ENCODE measurements at places on chromosomes 11 and 22.
A peak's percentile ranks its signal among the peaks of the same experiment; 100 is the strongest.

DNA sequence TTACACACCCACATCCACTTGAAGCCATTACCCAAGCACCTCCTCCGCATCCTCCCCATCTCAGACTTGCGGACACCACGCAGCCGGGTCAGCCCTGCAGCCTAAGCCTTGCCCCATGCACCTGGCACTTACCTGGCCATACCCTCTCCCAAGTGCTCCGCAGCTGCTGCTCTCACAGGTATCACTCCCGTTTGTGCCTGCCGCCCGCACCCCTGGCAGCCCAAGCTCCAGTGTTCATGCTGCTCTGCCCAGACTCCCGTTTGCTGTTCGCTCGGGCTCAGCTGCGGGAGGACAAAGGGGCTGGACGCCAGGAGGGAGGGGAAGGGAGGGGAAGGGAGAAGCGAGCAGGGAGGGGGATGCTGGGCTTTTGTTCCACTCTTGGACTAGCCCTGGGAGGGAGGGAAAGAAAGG is at the start of gene KLHL35:
KLHL35 (minus strand) TSS at position 293 of the 411 bp plus-strand sequence. CDS start 2,574 bp downstream, outside the sequence.
- no peak for DNase-seq

DNA sequence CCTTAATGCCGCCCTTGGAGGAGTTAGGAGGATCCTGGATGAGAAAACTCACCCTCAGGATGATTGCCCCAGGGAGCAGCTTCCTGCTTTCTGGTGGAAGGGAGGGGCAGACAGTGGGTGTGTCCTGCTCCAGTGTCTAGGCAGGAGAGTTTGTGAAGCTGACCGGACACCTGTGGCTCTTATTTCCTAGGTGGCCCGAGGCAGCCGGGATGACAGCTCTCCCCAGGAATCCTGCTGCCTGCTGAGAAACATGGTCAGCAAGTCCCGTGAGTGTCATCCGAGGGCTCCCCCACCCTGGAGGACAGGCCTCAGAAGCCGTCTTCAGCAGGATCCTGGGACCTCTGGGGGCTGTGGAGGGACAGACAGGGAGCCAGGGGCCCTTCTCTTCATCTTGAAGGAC is 50.4 kb downstream of the ST3GAL4 start:
- no peak for DNase-seq

DNA sequence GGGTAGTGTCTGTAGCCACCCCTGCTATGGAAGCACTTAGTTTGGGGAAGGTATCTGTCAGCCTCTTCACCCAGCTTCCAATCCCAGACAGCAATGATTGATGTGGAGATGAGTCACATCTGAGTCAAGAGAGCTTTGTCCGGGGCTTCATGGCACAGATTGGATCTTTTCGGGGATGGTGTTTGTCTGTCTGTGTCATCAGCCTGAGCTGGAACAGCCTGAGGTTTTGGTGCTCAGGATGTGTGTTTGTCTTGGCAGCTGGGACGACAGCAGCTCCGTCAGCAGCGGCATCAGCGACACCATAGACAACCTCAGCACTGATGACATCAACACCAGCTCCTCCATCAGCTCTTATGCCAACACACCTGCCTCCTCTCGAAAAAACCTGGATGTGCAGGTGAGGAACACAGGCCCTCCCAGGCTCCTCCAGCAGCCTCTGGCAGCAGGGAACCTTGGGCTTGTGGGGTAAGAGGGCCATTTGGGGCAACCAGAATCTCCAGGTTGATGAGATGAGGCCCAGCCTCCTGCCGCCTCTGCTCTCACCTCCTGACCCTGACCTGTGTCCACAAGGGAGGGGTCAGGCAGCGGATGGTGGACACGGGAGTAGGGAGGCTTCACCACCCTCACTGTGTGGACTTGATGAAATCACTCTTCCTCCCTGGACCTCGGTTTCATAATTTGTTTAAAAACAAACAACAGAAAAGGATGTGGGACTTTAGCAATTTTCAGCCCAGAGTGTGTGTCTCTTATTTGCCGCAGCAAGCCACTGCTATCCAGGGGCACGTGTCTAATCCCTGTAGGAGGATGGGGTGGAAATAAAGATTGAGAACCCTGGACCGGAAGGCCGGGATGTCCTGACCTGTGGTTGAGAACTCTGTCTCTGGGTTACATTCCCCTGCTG is 124.3 kb downstream of the DBX1 start:
- peak; percentile 65 for DNase-seq

DNA sequence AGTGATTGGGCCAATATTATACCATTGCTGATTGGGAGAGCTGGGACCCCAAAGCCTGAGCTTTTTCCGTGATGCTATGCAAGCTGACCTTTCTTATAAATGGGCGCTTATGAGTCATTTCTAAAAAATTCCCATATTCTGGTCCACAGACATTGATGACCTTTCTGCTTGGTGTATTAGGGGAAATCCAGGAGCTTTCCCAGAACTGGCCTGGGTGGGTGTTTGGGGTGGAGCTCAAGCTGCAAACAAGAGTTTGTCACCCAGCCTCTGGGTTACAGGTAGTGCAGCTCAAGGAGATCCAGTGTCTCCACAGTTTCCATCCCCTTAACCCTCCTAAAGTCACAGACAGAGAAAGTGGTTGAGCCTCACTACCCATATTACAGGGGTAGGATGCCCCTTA is 67.7 kb downstream of the CCDC81 start:
- DNase-seq = no peak

- DNase-seq = no peak
Measured at GRCh38 chr11:64659417-64660144, 63.4 kb downstream of the NRXN2 start.

- DNase-seq = no peak
Measured at GRCh38 chr11:79077702-79078330, 363.0 kb downstream of the TENM4 start.

DNA sequence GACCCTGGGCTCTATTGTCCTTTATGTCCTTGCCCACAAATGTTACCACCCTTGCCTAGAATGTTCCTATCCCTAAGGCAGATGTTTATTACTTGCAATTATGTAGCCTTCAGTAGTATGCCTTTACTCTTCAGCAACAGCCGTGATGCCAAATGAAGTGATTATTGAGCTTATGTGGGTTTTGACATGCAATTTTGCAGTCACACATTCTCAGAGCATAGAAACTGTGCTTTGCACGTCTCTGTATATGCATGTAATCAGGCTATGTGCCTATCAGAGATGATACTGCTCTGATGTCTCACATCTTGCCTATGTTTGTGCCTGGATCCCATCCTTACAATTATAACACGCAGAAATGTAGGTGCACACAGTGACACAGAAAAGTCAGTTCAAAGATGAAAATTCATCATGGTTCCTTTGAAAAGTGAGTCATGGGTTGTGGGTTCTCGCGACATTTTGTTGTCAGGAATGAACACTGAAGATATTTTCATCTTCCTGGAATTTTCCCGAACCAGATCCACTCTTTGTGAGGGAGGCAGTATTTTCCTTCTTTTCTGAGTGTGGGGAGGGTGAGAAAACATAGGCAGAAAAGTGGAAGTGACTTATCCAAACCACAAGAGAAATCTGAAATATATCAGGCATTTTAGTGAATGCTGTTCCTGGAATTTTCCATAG is 81.1 kb downstream of the BMAL1 start:
- DNase-seq = no peak

DNA sequence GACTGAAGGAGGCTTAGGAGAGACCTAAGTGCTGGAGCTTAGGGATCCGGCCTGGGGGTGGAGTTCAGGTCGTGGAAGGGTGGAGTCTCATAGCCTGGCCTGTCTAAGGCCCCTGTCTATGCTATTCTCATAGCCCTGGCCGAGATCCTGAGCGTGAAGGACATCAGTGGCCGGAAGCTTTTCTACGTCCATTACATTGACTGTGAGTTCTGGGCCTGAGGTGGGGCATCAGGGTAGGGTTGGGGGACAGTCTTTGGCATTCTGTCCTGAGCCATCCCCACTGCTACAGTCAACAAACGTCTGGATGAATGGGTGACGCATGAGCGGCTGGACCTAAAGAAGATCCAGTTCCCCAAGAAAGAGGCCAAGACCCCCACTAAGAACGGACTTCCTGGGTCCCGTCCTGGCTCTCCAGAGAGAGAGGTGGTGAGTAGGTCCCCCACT is 603 bp downstream of the KAT5 start:
- DNase-seq = no peak

DNA sequence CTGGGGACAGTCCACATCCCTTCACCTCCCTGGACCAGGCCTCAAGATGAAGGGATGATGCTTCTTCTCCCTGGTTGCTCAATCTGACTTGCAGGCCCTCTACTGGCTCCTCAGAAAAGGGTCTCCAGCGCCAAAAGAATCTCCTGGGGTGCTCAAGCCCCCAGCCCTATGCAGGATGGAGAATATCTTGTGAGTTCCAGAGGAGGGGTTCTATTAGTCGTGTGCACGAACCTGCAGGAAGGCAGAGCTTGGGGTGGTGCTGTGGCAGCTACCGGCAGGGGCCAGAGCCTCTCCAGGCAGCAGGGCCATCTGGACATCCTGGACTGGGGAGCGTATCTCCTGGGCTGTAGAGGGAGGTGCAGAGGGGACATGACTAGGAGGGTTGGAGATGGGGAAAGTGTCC is 1339.5 kb downstream of the BRD1 start:
- no peak for DNase-seq

DNA sequence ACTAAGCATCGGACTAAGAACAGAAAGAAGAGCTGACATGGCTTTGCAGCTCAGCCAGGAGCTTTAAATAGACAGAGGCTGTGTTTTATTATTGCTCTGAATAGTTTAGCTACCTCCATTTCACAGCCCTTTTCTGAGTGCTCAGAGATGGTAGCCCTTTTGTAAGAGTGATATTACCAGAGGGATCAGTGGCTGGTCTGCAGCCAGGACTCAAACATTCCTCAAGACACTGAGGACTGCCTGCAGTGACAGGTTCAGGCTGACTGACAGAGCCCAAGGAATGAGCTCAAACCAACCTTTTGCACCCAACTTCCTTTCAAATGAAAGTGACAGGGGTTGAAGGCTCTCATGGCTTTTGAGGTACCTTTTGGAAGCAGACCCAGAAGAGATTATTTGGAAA is 189.0 kb downstream of the DDX10 start:
- DNase-seq = no peak

DNA sequence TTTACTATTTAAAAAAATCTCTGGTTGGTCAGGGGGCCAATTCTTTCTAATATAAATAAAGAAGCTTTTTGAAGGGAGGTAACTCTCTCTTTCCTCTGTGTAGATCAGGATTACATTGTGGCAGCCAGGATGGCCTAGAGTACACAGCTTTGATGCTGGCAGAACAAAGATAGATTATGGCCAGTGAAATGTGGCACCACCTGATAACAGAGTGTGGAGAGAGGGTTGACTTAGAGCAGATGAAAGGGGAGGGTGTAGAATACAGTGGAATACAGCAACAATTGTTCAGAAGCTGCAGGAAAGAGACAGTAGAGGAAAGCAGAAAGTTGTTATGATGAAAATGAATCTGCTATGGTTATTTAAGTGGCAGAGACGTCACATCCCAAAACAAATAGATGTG is 99.0 kb downstream of the FAR1 start:
- no peak for DNase-seq

DNA sequence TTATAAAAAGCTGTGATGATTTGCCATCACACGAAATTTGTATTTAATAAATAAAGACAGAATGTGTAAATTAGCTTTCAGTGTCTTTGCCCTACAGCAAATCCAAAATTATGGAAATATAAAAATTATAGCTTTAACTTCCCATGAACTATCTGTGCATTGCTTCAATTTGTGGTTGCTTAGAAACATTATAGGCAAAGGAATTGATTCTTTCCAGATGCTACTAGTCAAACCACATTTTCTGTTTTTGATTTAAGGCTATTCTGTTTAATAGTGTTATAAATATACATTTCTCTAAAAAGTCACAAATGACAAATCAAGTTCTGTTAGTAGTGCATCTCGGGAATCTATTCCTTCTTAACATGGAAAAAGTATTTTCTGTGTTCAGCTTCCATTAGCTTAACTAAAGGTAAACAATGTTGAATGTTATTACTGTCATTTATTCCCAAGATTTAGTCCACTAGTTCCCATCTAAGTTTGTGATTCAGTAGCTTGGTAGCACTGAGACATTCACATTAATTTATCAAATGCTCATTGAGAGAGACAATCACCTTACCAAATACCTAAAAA is 1086.3 kb upstream of the CCDC90B start:
- DNase-seq = no peak

GRCh38 chr22:47417699-47418098 is 655.2 kb downstream of the TBC1D22A start:
- DNase-seq = no peak

- no peak for DNase-seq
Measured at GRCh38 chr22:44166498-44167276, 14.0 kb upstream of the PARVG start.

- DNase-seq = no peak
Measured at GRCh38 chr11:78540256-78540655, 34.4 kb downstream of the NARS2 start.

GRCh38 chr22:20141186-20142077 is 9.4 kb downstream of the CCDC188 start:
- no peak for DNase-seq

DNA sequence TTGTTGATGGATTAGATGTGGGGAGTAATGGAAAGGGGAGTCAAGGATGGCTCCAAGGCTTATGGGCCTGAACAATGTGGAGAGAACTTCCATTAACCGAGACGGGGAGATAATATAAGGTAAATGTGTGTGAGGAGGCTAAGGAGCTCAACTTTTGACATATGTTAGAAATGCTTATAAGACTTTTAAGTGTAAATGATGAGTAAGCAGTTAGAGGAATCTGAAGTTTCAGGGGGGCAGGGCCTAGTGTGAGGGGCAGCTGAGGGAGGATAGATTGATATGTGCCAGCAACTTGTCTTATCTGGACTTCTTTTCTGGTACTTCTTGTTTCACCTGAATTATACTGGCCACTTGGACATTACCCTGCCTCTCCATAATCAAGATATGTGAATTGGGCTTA is 29.9 kb downstream of the ANKRD42 start:
- no peak for DNase-seq

DNA sequence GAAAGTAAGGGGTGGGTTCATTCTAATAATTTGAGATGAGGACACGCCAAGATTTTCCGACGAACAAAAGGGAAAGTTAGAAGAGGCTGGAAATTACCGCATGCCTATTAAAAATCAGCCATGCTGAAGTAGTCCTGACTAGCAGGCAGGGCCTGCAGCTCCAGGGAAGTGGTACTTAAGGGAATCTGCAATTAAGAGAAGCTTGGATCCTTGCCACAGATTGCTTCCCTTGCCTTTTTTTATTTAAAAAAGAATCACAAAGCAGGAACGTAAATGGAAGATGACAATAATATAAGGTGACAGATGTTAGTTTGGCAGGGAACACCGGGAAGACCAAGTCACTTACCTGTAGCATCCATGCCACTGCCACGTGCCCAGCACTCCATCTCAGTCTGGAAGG is 359.3 kb downstream of the CADM1 start:
- DNase-seq = peak; percentile 72

- no peak for DNase-seq
Measured at GRCh38 chr11:122138744-122139594, 23.0 kb upstream of the BLID start.

DNA sequence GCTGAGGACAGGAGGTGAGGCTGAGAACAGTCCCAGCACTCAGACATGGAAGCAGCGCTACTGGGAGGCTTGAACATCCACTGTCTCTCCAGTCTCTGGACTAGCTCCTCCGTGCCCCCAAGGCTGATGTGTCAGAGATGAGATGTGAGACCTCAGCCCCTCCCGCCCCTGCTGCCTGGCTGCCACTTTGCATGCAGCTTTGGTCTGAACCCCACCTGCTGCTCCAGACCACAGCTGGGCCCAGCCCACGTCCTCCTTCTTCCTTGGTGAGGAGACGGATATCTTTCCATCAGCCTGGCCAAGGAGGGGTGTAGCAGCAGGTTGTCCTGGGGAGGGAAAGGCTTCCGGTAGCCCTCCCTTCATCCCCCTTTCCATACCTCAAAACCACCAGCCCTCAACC is 148.0 kb upstream of the B3GAT1 start:
- DNase-seq = no peak

GRCh38 chr11:66840317-66841091 is 2.7 kb upstream of the RCE1 start:
- no peak for DNase-seq

GRCh38 chr22:23909296-23909898 is 15.2 kb downstream of the MIF start:
- no peak for DNase-seq

Data from NCI-H1092 (cell line).